Activated B cell treated with CpG ODN at 0.5 μM for 24 hours (primary cell): ENCODE measurements at places on chromosomes 16 and 17.
A peak's percentile ranks its signal among the peaks of the same experiment; 100 is the strongest.

- H3K4me3 ChIP-seq: no peak overlapping the region
- H3K27me3 ChIP-seq: no peaks in the 10 kb centered on the region
- peaks cover 11% of the 10 kb centered on the region for H3K4me1 ChIP-seq
Measured at GRCh38 chr16:89716916-89717687, 3.6 kb downstream of the VPS9D1 start.

DNA sequence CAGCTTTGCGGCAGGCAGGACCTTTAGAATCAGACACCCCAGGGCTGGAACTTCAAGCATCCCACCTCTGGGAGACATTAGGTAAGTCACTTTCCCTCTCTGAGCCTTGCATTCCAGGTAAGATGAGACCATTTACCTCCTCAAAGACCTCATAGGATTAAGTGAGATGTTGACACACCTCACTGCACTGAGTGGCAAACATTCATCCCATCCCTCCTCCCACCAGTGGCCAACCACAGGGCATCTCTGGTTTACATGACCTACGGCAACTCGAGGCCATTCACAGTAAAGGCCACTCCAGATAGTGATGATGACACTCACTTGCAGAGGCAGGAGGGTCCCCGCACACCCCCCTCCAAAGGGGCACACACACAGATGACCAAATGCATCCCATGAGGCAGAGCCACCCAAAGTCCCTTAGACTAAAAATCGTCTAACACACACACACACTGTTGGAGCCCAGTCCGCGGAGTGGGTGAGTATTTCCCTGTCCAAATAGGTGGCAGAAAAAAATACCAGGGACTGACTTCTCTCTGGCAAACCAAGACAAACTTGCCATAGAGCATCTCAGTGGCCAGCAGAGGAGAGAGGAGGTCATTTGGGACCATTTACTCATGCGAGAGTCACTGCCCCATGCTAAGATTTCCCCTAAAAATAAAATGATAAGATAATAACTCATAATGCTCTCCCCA, 454.9 kb downstream of the SOX9 start:
- peaks cover 20% of the 10 kb centered on the region for H3K27me3 ChIP-seq
- no peak overlapping the region for H3K4me3 ChIP-seq
- no peak for DNase-seq
- H3K36me3 ChIP-seq: no peaks in the 10 kb centered on the region
- no peaks in the 10 kb centered on the region for H3K4me1 ChIP-seq

DNA sequence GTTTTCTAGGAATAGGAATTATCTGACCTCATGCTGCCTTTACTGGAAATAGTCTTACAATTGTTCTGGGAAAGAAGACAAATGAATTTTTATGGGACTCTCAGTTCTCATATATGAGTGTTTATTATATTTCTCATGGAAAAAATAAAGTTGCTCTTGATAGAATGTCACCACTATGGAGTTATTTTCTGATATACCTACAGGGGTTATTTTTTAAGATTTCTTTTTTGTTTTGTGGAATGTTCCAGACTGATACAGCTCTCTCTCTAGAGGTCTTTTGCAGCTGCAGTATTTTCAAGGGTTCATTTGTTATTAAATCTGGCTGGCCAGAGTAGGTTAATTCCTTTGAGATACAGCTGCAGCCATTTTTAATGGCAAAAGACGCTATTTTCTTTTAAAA, 100.7 kb downstream of the ABCA8 start:
- H3K4me3 ChIP-seq: no peak overlapping the region
- peaks cover 7% of the 10 kb centered on the region for H3K27me3 ChIP-seq
- no peak for DNase-seq
- H3K27ac ChIP-seq: no peak overlapping the region
- H3K4me1 ChIP-seq: no peaks in the 10 kb centered on the region

DNA sequence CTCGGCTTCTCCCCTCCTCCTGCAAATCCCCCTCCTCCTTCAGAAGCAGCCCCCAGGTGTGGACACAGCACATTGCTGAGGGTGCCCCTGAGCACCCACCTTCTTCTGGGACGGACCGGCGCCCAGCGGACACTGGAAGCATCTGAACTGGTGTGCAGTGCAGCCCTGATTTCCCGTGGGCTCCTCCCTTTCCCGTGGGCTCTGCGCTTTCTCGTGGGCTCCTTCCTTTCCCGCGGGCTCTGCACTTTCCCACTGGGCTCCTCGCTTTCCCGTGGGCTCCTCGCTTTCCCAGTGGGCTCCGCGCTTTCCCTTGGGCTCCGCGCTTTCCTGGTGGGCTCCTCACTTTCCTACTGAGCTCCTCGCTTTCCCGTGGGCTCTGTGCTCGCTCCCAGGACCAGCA, 32.6 kb upstream of the ACSF3 start:
- H3K27ac ChIP-seq: peak overlapping the region; percentile 89
- no peaks in the 10 kb centered on the region for H3K36me3 ChIP-seq
- H3K4me3 ChIP-seq: peak overlapping the region; percentile 28
- peaks cover 58% of the 10 kb centered on the region for H3K4me1 ChIP-seq
- H3K27me3 ChIP-seq: no peaks in the 10 kb centered on the region

GRCh38 chr17:75845058-75845711, 981 bp upstream of the UNC13D start:
- H3K36me3 ChIP-seq: peaks cover 57% of the 10 kb centered on the region
- peaks cover 29% of the 10 kb centered on the region for H3K4me1 ChIP-seq
- peak overlapping the region; percentile 75 for H3K27ac ChIP-seq
- DNase-seq: peak; percentile 71
- no peaks in the 10 kb centered on the region for H3K27me3 ChIP-seq

DNA sequence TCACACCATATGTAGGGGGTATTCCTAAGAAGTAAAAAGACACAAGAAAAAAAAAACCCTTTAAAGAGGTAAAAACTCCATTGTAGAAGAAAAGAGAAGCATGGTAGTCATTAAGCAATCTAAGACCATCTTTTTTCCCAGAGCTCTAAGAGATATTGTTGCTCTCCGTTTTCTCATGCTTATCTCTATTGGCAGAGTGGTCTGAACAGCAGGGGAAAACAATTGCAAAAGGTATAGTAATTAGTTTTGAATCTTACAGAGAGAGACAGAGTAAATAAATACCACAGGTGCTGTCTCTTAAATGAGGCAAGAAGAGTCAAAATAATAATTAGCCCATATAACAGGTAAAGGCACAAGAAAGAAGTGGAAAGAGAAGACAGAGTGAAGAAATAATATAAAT, 821.4 kb upstream of the CA10 start:
- H3K27me3 ChIP-seq: no peaks in the 10 kb centered on the region
- DNase-seq: no peak
- H3K4me3 ChIP-seq: no peak overlapping the region
- no peak overlapping the region for H3K27ac ChIP-seq
- H3K4me1 ChIP-seq: no peaks in the 10 kb centered on the region
- no peaks in the 10 kb centered on the region for H3K36me3 ChIP-seq

DNA sequence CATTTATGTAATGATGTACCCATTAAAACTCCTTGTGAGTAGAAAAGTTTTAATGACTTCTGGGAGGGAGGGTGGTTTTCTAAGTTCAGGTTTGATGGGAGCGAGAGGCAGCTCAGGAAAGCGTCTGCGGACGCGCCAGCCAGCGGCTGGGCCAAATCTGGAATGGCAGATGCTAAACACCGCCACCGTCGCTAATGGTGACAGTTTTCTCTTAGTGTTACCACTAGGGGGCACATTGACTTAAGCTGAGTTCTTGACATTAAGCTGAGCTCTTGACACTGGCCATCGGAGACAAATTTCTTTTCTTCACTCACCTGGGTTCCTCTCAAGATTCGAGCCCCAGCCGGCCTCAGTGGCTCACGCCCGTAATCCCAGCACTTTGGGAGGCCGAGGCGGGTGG, 6.7 kb downstream of the TRPV1 start:
- H3K4me1 ChIP-seq: peaks cover 4% of the 10 kb centered on the region
- no peak overlapping the region for H3K27ac ChIP-seq
- no peaks in the 10 kb centered on the region for H3K27me3 ChIP-seq
- DNase-seq: no peak

GRCh38 chr17:45270828-45271418, 9.0 kb upstream of the SPATA32 start:
- no peak overlapping the region for H3K4me3 ChIP-seq
- peaks cover 2% of the 10 kb centered on the region for H3K4me1 ChIP-seq
- H3K36me3 ChIP-seq: peaks cover 83% of the 10 kb centered on the region
- peak; percentile 44 for DNase-seq

- no peak for DNase-seq
- H3K4me3 ChIP-seq: no peak overlapping the region
- H3K4me1 ChIP-seq: peaks cover 29% of the 10 kb centered on the region
- no peak overlapping the region for H3K27ac ChIP-seq
Measured at GRCh38 chr17:1035546-1036170, 38.7 kb downstream of the TIMM22 start.

DNA sequence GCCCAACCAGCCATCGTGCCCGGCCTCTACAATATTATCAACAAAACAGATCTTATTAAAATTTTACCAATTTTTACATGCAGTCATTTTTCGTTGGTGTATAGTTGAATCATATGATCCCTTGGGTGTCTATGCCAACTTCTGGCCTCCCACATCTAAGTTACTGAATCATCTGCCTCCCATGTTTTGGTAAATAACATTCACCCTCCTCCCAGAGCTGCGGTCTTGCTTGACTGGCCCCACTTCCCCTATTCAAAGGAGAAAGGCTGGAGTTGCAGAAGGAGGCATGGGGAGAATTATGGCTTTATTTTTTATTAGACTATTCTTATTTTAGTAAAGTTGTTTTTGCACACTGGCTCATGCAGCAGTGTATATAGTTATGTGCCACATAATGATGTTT, 18.5 kb upstream of the CCL23 start:
- no peak overlapping the region for H3K4me3 ChIP-seq
- H3K4me1 ChIP-seq: peaks cover 23% of the 10 kb centered on the region
- H3K27ac ChIP-seq: no peak overlapping the region
- H3K36me3 ChIP-seq: no peaks in the 10 kb centered on the region

- no peak overlapping the region for H3K27ac ChIP-seq
- no peak for DNase-seq
- H3K36me3 ChIP-seq: peaks cover 76% of the 10 kb centered on the region
- no peaks in the 10 kb centered on the region for H3K27me3 ChIP-seq
Measured at GRCh38 chr16:24087891-24088410, 168.2 kb upstream of the CACNG3 start.

DNA sequence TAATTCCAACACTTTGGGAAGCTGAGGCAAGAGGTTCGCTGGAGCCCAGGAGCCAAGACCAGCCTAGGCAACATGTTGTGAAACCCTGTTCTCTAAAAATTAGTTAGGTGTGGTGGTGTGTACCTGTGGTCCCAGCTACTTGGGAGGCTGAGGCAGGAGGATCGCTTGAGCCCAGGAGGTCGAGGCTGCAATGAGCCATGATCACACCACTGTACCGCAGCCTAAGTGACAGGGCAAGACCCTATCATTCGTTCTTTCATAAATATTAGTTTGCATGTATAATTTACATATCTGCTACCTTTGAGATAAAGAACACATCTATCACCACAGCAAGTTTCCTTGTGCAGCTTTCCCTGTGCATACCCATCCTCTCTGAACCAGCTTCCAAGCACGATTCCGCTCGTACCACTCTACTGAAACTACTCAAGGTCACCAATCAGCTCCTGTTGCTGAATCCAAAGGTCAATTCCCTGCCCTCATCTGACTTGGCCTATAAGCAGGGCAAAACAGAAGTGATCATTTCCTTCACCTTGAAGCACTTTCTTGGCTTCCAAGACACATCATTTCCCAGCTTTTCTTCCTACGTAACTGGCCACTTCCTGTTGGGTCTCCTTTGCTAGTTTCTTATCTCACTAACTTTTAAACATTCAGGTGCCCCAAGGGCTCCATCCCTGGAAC, 49.1 kb downstream of the GRB2 start:
- H3K27ac ChIP-seq: peak overlapping the region; percentile 59
- peaks cover 79% of the 10 kb centered on the region for H3K4me1 ChIP-seq
- H3K36me3 ChIP-seq: peaks cover 43% of the 10 kb centered on the region
- H3K4me3 ChIP-seq: no peak overlapping the region
